ENCODE measurements at places on chromosomes 12 and 14.
A peak's percentile ranks its signal among the peaks of the same experiment; 100 is the strongest.

DNA sequence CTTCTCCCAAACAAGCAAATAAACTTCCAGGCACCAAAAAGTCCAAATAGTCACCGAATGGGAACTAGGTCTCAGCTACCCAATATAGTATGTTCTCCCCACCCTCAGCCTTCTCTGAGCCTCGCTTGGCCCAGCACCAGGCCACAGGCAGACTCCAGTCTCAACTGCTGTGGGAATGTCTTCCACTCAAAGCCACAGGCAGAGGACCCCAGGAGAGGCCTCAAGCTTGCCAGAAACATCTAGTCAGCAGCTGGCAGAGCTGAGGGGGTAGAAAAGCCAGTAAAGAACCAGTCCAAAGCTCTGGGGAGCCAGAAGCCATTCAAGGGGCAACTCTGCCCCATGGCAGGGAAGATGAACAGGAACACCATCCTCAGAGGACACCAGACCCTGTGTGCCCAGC is 41.8 kb downstream of the FMNL3 start:
- peak; percentile 31 for DNase-seq

- DNase-seq = no peak
These were observed 74.8 kb downstream of the PAPOLA start for GRCh38 chr14:96576937-96577336.

DNA sequence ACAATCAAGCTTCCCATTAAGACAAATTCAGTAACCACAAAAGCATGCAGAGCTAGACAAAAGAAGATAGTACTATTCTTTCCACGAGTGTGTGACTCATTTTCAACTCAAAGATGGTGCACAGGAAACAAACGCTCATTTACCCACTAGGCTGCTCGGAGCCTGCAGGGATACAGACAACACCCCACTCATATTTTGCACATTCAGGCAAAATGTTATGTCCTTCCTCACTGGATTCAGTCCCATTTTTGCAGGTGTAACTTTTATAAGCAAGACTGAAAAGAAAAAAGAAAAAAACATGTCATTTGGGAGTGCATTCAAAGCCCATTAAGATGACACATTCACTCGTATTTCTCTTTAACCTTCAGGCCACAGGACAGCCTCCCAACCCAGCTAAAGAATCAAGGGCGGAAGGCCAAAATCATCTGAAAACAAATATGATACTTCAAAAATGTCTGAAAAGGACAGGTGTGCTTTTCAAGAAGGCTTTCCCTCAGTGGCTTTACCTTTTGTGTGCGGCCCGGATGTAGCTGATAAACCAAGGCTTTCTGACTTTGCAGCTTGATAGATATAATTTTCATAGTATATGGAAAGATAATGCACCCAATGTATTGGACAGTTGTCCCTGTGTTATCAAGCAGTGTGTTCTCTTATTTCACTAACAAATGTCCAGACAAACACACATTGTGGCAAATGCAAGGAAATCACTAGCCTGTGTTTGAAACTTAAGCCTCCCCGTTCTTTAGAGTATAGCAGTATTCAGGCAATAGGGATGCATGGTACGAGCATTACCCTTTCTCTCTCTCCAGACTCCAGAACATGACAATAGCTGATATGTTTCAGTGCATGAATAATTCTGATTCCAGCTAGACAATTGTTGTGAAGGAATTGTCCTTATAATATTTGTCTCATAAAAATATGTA is 147.8 kb upstream of the KRR1 start:
- DNase-seq = peak; percentile 70

DNA sequence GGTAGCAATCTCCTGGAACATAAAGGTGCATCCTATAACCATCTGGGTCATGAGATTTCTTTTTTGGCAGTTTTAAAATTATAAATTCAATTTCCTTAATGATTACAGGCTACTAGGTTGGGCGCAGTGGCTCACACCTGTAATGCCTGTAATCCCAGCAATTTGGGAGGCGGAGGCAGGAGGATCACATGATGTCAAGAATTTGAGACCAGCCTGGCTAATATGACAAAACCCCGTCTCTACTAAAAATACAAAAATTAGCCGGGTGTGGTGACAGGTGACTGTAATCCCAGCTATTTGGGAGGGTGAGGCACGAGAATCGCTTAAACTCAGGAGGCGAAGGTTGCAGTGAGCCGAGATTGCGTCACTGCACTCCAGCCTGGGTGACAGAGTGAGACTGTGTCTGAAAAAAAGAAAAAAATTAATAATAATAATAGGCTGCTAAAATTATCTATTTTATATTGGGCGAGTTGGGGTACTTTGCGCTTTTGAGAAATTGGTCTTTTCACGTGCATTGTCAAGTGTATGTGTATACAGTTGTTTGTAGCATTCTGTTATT is 17.2 kb upstream of the ARF6 start:
- no peak for DNase-seq

- no peak for DNase-seq
These were observed 10.8 kb upstream of the KLHL42 start for GRCh38 chr12:27769142-27769673.

DNA sequence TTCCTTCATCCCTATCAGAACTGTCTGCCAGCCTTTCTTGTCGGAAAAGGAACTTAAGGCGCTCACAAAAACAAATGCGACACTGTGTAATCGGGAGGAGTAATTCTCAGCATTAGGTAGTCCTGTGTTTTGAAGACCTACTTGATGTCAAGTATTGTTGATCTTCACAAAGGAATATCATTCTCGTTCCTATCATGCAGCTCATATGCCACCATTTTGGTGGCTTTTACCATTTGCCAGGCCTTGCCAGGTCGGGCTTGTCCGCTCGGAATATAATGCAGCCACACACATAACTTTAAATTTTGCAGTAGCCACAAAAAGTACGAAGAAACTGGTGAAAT is 903 bp upstream of the PPP4R3A start:
- no peak for DNase-seq

DNA sequence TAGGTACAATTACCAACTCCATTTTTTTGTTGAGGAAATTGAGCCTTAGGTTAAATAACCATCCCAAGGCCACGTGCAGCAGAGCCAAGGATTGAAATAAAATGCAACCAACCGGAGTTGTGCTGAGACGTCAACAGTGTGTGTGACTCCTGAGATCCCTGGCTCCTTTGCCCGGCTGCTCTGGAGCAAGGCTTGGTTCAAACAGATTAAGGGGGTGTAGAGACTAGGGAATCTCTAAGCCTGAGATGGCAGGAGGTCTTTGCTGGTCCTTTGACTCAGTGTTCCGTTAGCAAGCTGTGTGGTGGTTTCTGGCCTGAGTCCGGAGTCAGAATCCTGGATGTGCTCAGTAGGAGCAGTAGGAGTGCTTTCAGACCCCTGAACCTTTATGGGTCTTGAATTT is 1.4 kb upstream of the SLC8A3 start:
- no peak for DNase-seq

DNA sequence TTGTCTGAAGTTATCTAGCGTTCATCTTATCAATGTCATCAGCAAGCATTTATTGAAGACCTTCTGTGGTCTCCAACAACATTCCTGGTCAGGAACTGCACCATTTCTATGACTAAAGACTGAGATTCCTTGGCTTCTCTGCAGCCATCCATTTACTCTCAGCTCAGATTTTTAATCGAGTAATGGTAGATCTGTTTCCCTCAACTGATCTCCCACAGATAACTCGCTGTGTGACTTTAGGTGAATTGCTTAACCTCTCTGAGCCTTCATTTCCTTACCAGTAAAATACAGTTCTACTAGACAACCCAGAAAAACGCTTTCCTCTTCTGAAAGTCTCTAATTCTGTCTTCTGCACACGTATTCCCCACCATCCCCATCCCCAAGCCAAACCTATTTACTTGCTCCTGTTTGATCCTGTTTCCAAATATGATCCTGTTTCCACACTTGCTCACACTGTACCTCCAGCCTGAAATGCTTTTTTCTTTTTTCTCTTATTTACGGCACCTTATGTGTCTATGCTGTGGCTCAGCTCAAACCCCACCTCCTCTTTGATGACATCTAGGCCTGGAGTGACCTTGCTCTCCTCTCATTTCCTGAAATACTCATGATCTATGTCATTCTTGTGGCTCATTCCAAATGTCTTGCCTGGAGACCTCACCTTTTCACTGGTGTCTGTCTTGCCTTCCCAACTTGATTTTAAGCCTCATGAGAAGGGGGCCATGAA is 21.8 kb downstream of the PLXNC1 start:
- DNase-seq = no peak

DNA sequence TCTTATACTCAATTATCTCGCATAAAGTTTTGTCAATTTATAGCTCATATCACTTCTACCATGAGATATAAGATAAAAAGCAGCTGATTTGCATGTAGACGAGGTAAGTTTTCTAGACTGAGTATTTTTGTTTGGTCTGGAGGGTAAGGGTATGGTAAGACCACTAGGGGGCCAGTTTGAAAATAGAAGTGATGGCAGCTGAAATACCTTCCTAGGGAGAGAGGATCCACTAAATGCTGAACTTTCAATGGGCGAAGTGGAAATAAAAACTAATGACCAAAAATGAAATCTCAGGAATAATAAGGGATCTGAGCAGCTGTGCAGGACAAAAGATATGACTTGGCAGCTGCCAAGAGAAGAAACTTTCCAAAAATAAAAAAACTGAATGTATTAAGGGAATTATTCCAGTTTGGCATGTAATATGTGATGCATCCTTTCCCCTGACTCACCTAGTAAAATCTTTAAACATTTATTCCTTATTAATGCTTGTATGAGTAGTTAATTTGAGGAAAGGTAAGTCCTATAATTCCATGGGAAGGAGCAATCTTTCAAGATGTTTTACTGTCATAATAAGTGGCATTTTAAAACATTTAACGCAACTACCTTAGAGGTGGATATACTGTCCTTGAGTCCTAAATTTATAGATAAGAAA is 754.5 kb downstream of the C12orf50 start:
- no peak for DNase-seq

GRCh38 chr12:27085654-27086053 is 3.3 kb upstream of the C12orf71 start:
- no peak for DNase-seq

GRCh38 chr14:75392686-75393641 is 34.9 kb upstream of the JDP2 start:
- no peak for DNase-seq

GRCh38 chr12:100778967-100779590 is 15.5 kb upstream of the ANO4 start:
- DNase-seq = peak; percentile 35

DNA sequence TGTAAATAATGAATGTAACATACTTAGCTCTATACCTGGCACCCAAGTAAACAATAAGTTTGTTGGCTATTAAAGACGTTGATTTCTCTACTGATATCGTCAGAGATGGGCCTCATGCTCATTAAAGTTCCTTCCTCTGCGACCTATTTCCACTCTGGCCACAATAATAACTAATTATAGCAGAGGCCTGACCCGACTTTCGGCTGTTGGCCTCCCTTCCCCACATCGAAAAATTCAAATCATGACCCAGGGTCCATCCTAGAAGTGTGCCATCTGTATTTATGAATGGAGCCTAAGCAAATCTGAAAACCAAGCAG is 321 bp upstream of the USP30 start:
- DNase-seq = no peak

DNA sequence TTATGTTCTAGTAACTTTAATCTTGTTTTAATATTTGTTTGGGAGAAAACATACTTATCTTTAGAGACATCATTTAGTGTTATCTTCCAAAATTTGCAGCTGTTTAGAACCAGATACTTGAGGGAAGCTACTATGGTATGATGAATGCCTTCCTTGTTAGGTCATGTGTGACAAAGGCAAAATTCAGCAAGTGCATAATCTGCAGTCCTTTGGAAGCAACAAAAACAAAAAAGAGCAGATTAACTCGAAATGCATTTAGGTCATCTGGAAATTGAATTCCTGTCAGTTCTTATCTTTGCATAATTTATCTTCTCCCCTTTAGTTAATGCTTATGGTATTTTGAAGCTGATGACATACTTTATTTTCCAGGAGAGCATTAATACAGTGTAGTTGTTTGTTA is 3.5 kb downstream of the FBXO34 start:
- peak; percentile 49 for DNase-seq

DNA sequence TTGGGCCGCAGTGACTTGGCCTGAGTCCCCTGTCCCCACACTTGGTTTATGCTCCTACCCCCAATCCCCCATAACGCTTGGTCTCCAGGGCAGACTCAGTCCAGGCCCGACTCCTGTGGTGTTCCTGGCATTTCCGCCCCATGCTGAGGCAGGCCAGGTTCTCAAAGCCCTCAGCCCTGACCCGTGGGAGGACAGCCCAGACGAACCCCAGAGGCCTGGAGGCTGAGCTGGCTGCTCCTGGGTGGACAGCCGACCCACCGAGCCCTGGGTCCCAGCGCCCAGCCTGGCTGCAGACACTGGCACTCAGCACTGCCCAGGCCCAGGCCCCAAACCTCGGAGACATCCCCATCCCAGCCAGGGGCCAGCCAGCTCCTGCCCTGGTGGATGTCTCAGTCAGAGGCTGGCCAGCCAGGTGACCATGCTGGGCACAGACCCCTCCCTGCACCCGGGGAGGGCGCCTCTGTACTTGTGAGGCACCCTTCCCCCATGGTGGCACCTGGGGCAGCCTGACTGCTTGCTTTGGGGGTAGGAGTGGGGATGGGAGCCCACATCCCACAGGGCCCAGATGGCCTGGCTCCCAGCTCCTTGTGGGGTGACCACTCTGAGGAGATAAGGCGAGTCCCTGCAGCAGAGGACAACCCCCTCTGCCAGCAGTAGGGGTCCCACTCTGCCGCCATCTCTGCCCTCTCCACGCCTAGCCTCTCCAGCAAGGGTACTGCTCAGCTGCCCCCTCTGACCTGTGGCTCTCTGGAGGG is 1.4 kb downstream of the PLD4 start:
- no peak for DNase-seq

DNA sequence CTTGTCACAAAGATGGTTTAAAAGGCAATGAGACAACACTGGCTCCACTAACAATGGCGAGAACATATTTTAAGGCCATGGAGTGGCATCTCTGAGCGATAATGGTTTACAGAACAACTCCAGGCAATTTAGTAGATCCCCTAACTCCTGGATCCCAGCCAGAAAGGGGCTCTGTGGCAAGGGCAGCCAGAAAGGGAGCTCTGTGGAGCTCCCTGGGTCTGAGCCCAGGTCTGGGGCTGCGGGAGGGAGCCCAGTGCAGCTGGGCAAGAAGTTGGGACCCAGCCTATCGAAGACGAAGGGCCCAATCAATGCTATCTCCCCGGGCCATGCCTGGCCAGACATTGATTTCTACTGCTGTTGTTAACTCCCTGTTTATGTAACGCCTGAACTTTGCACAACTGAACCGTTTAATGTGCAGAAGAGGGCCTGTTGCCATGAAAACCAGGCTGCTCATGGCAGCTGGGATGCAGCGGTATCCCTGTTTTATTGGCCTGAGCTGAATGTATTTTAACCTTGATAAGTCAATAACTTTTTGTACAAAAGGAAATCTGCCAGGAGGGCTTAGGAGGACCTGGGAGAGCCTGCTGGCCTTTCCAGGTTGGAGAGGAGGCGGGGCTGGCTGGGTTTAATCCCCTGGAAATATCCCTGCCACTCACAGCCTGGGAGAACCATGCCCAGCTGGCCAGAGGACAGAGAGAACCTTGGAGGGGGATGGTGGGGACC is 6.7 kb upstream of the FAM222A start:
- DNase-seq = no peak

DNA sequence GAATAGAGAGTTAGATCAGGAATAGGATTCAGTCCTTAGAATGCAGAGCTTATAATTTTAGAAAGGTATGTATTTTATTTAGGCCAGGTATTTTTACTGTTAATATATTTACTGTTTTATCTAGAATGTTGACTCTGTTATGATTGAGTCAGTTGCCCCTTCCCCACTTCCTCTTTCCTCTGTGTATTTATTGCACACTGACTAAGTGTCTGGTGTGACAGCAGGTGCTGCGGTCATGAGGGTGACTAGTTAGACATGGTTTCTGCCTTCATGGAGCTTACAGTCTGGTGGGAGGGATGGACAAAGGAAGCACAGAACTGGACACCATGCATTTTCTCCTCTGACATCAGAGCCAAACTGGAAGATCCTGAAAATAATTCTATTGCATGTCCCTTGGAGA is 159.8 kb downstream of the CACNA1C start:
- no peak for DNase-seq
